ENCODE measurements at places on chromosomes 4 and X.

- DNase-seq, result no peak
Observed at GRCh38 chrX:153782313-153782712, 1.5 kb downstream of the SRPK3 start.

DNA sequence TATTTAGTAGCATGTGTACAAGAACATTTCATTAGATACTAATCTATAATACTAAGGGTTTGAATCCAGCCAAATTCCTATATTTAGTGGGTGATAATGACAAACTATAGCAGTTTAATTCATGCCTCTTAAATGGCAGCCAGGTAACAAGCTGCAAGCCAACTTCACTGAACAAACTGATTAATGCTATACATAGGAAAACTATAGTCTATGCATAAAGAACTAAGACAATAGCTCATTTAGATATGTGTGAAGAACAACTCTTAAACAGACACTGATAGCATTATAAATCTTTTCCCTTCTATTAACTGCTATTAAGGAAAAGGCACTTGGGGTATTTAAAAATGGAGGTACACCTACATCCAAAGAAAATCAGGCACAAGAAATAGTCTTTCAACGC, 19.1 kb downstream of the ACSL1 start:
- DNase-seq, result no peak

- no peak for DNase-seq
Observed at GRCh38 chrX:115696039-115696438, 135.1 kb downstream of the PLS3 start.

- no peak for DNase-seq
Observed at GRCh38 chr4:40963897-40964478, 214.2 kb downstream of the NSUN7 start.

DNA sequence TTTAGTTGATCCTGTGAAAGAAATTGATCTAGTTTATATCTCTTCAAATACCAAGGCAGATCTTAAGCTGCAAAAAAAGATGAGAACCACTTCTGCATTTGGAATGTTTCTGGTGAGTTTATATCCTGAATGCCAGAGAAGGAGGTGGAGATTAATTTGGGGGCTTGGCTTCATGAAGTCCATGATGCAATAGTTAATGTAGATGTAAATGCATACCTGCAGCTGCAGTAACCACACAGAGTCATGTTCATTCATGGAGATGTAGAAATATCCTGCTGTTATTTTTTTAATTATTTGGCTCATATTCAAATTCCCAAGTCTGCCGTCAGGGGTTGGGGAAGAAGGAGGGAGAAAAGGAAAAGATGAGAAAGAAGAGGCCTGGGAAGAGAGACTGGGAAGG, at the start of gene SULT1E1:
SULT1E1 (minus strand) TSS at position 94 of the 400 bp plus-strand sequence. CDS start 2,501 bp downstream, outside the sequence.
- no peak for DNase-seq

DNA sequence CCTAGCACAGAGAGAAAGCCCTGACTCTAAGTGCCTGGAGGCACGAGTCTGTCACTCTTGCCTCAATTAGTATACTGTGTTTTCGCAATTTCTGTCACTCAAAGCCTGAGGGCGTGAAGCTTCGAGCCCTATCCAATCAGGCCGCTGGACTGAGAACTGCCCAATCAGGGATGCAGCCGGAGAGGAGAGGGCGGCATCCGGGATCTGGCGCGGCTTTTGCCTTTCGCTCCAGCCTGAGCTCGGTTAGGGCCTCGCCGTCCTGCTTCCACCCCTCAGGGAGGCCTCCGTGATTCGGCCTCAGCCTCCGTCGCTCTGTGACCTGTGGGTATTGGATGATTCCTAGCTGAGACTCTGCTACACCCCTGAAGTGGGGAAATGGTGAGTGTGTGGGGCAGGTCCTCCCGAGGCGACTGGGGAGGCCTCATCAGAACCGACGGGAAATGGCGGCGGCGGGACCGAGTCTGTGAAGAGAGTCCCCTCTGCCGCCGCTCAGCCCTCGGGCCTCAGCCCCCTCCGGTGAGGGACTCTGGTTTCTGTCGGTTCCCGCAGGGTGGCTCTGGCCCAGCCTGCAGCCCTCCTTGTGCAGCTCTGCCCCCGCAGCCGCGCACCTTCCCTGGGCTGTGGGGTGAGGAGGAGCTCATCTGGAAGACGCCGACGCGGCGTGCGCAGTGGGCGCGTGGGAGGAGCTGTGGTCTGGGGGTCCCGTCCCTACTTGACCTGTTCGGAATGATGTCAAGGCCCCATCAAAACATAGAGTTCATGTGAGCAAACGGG, 48.5 kb downstream of the ZNF141 start:
- DNase-seq, result no peak

DNA sequence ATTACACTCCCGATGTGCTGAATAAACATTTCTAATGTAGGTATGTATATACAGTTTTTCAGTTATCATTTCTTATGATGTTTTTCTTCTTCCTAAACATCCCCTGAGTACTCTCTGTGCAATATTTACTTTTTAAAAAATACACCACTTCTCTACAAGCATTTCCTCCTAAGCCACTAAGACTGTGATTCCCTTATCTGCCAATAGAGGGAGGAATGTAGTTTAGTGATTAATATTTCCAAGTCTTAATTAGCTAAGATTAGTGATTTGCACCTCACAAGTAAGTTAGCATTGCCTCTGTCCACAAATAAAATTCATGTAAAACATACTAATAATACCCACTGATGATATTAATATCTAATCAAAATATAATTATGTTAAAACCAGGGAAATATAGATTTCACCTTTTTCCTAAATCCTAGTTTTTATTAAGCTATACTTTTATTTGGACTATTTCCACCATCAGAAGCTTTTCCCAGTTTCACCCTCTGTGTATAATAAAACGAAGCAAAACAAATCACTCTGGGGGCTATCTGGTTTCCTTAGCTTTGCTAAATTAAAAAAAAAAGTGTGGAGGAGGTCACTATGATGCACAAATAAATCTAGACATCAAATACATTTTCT, 909.1 kb downstream of the FAT4 start:
- no peak for DNase-seq

- no peak for DNase-seq
Observed at GRCh38 chrX:47802589-47802988, 34.1 kb upstream of the ZNF81 start.

Data from central memory CD4-positive, alpha-beta T cell (primary cell).